ENCODE measurements at places on chromosomes 2 and 18. TPM values are rescaled to one million over a fixed set of nuclear protein-coding genes. Genes with fewer than 3 reads are reported as not detected.
A peak's percentile ranks its signal among the peaks of the same experiment; 100 is the strongest.

DNA sequence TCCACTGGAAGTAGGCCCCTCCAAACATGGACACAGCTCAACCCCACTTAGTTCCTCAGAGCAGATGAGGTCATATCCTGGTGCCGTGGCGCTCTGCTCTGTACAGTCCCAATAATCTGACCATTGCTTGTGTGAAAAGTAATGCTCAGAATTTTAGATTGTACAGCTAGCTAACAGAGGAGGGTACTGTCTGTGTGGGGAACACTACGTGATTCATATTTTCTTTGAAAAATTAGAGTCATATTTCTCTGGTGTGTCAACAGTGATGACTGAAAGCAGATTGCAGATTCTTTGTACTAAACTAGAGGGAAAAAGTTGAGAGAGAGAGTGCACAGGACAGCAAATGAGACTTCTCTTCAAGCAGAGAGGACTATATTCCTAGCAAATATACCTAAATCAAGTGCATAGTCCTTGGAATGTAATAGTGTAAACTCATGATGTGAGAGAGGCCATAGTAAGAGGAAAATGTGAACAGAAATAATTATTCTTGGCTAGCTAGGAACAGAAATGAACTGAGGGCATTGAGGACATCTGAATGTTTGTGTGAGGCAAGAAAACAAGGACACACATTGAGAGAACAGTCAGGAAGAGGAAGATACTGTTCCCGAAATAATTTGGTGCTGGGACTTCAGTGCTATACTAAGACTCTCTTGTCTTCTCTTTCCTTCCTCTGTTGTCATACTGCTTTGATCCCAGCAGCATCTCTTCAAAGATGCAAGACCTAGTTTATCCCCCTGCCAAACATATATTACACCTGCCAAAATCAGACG, 157.0 kb upstream of the RND3 start:
- peak; percentile 73 for DNase-seq

ZNF521 gene
- total RNA-seq = 442 TPM

- DNase-seq = no peak
Observed at GRCh38 chr2:47530105-47530760, 127.3 kb downstream of the MSH2 start.

- DNase-seq = no peak
Observed at GRCh38 chr2:239196474-239197021, 204.3 kb downstream of the HDAC4 start.

ARHGAP15 gene
- total RNA-seq = not detected

BMP10 gene
- total RNA-seq = 0.95 TPM

DNA sequence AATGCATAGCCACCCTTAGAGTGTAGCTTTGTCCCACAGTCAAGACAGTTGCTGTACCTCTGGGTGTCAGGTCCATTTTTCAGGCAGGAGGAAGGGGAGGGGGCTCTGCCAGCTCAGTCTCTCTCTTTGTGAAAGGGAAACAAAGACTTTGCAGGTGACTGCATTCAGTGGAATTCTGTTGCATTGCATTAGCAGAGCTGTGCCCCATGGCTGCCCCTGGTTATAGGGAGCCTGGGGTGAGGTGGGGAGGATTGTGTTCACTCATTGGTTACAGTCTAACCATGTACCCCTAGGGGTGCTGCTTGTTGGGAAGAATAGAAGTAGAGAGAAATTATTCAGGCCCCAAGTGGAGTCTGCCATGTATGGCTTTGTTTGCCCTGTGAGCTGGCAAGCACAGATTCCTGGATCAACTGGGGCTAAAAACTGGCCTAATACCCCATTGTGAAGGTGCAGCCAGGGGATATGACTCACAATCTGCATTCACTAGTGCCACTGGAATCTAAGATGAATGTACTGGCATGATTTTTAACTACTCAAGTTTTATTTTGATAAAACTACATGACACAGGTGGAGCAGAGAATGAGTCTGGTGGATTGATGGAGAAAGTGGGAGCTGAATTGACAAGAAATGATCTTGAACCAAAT, 118.4 kb downstream of the SH3BP4 start:
- no peak for DNase-seq

SLC23A3 gene
- 0.09 TPM for total RNA-seq

DNA sequence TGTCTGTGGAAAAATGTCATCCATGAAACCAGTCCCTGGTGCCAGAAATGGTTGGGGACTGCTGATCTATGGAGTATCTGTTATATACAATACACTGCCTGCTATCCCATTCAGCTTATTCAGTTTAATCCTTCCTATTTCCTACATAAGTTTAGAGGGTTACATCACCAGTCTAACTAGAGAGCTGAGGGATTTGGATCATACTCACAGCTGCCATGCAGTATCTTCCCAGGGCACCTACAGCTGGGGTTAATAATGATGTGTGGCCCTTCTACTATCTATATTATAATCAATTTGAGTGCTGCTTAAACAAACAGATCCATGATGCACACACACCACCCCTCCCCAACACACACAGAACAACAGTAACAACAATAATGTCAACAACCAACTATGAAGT, 524.0 kb downstream of the LRRTM4 start:
- no peak for DNase-seq

GRCh38 chr18:48197819-48198218, 211.4 kb downstream of the ZBTB7C start:
- no peak for DNase-seq

APCDD1 gene
- total RNA-seq = 32.8 TPM

- DNase-seq = no peak
Observed at GRCh38 chr18:13879937-13880336, 35.4 kb downstream of the MC2R start.

DNA sequence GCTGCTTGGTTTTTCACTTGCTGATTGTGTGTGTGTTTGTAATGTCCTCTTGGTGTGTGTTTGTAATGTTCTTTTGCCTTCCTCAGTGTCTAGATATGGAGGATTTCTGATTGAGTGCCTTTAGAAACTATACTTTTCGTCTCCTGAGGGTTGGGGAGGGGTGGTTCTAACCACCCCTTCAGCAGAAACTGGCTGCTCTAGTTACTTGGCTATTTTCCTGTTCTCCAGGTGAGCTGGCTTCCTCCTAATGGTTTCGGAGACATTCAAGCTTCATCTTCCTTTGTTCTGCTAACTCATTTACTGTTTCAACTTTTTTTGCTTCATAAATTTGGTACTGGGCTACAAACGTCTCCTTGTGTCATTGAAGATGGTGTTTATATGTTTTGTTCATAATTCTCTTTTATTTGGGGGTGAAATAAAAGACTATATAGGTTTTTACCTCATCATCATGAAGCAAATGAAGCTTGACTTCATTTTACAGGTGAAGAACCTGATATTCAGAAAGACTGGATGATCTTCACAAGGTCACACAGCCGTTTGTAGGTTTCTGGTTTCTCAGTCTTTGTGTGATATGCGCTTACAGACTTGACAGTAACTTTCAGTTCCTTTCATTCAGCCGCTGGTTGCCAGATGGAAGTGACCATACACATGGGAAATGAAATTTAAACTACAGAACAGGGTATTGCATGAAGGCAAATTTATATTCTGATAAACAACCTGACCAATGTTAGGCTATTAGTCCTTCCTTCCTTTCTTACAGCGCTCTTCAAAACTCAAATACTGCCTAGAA, 238.5 kb downstream of the GALR1 start:
- no peak for DNase-seq

DNA sequence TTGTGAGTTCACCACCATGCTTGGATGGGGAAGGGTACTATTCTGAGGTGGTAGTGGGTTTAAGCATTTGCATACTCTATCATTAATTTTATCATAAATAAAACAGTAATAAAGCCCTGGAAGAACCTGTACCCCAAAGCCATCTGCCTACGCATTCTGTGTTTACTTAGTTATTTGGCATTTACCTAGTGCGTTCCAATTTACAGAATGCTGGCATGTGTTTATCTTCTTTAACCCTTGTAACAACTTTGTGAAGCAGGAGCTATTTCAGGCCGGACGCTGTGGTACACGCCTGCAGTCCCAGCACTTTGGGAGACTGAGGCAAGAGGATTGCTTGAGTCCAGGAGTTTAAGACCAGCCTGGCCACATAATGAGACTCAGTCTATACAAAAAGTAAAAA, 17.8 kb upstream of the ODC1 start:
- DNase-seq = no peak

GRCh38 chr2:241852981-241853631, 5.6 kb downstream of the PDCD1 start:
- DNase-seq = no peak

GRCh38 chr2:219245148-219245898, at the start of the genes GLB1L and STK16:
GLB1L (minus strand) TSS chr2:219245444; CDS start chr2:219243573, 1,871 bp downstream.
STK16 (plus strand) TSS chr2:219245479; CDS start chr2:219246000, 521 bp downstream.
- peak; percentile 96 for DNase-seq

- no peak for DNase-seq
Observed at GRCh38 chr18:45085916-45086624, 405.4 kb downstream of the SETBP1 start.

EFHD1 gene
- total RNA-seq = 8.0 TPM
